CD4-positive, alpha-beta T cell treated with Interleukin-6 at 100 ng/mL for 8 hours (primary cell): ENCODE measurements at places on chromosomes 7 and 10.

GRCh38 chr10:54501929-54502328 lies 299.1 kb downstream of the PCDH15 start:
- no peak for DNase-seq

DNA sequence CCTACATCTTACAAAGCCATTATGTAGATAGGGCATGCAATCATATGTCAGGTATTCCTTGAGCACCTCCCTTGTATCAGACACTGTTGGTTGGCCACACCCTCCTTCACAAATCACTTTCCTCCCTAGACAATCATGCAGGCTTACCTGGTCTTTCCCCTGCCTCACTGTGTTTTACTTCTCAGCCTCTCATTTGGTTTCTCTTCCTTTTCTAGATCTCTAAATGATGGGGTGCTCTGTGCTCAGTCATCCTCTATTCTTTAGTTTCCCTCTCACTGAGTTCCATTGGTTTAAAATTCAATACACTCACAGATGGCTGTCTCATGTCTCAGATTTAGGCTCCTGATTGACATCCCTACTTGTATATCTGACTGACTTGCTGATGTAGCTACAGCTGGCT lies 31.4 kb downstream of the ANK3 start:
- DNase-seq = no peak

- DNase-seq = no peak
These were observed 197.5 kb downstream of the ARL4A start for GRCh38 chr7:12884856-12885440.

DNA sequence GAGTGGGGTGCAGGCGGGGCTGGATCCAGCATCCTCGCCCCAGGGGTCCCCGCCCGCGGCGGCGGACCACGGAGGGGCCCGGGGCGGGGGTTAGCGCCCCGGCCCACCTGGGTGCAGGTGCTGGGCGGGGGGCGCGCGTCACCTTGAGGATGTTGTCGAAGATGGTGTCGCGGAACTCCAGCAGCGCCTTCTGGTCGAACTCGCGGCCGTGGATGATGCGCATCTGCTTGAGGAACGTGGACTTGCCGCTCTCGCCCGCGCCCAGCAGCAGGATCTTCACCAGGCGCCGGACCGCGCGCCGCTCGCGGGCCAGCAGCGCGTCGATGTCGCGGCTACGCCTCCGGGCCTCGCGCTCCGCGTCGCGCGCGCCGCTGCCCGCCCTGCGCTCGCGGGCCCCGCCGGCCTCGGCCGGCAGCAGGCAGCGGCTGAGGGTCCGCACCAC lies 376 bp downstream of the GNA12 start:
- DNase-seq = peak; percentile 11

GRCh38 chr7:92631067-92631849 lies 41.1 kb upstream of the FAM133B start:
- DNase-seq = no peak
